ENCODE measurements at places on chromosomes 4 and X.

DNA sequence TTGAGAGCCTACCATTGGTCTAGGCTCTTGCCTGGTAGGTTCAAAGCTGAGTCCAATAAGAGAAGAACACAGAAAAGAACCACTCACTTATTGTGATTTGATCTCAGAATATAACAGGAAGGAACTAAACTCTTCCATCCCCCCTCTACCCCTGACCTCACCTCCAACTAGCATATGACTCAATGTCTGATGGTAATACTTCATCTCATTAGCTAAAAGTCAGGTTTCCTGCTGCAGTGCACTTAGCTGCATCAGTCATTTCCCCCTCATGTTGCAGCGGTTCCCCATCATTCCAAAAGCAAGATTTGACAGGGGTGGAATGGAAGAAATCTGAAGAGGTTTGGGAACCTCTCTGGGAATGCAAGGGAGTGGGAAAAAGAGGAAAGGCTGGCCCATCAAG is 289.5 kb downstream of the SMARCA1 start:
- no peak for DNase-seq

DNA sequence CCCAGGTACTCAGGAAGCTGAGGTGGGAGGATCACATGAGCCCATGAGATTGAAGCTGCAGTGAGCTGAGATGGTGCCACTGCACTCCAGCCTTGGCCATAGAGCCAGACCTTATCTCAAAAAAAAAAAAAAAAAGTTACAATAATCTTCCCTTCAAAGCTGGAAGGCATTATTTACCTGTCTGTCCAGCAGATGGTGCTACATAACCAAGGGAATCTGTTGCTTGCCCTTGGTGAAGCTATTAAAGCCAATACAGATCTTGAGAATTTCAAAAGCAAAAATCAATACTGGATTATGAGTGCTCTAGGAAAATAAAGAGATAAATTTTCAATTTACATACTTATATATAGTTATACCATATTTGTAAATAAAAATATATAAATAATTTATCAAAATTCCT is 25.9 kb downstream of the PKD2 start:
- no peak for DNase-seq

GRCh38 chrX:13208281-13208935 is 111.4 kb downstream of the ATXN3L start:
- no peak for DNase-seq

DNA sequence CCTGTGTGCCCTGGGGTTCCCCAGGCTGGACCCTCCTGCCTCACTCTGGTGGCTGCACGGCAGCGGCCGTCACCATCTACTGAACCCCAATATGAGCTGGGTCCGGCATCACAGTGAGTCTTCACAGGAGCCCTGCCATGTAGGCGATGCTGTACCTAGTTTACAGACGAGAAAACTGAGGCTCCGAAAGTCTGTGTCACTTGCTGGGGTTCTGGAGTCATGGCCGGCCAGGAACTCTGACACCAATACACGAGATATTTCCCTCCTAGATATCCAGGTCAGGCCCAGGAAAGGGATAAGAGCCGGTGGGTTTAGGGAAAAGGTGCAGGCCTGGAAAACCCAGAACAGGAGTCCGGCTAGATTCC is 74.4 kb downstream of the HTRA3 start:
- no peak for DNase-seq

GRCh38 chr4:91851456-91851855 is 452.3 kb upstream of the GRID2 start:
- DNase-seq = no peak
